ENCODE measurements at places on chromosomes 12 and 14. TPM values are rescaled to one million over a fixed set of nuclear protein-coding genes. Genes with fewer than 3 reads are reported as not detected.

TAS2R19 gene
- 0.88 TPM for total RNA-seq

DHH gene
- total RNA-seq, result not detected

AHNAK2 gene
- total RNA-seq, result 0.15 TPM

MIP gene
- total RNA-seq, result not detected

DNAJC22 gene
- 23.0 TPM for total RNA-seq

NANOG gene
- not detected for total RNA-seq

CCDC60 gene
- not detected for total RNA-seq

EFS gene
- total RNA-seq, result not detected

SLC10A1 gene
- total RNA-seq, result not detected

GRCh38 chr14:105857220-105857825, 330.9 kb downstream of the TMEM121 start:
- DNase-seq, result no peak

- DNase-seq, result no peak
These were observed 3.9 kb downstream of the MPHOSPH9 start for GRCh38 chr12:123229051-123229450.

DNA sequence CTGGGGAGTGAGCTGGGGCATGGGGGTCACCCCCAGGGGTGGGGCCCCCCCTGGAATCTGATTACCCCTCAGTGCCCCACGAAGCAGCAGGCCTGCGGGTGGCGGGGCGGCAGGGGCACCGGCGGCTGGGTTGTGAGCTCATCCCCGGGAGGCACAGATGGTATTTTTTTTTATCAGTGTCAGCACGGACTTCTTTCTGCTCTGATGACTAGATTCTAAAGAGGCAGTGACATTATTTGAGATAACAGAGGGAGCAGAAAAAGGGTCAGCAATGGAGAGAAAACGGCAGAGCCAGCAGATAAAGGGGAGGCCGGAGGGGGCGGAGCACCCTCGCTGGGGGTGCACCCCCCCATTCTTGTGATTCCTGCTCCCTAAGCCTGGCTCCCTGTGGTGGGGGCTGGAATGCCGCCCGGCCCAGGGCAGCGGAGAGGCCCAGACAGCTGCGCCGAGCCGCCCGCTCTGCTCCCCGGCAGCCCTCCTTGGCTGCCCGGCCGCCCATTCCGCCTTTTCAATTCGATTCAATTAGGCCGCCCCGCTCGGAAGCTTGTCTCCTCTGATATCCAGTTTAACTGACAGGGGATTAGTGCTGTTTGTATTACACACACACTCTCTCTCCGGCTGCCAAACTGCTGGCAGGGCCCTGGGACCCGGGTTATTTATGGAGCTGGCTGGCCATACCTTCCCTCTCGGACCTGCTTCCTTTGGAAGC, 32.9 kb downstream of the MVK start:
- peak; percentile 66 for DNase-seq

DNA sequence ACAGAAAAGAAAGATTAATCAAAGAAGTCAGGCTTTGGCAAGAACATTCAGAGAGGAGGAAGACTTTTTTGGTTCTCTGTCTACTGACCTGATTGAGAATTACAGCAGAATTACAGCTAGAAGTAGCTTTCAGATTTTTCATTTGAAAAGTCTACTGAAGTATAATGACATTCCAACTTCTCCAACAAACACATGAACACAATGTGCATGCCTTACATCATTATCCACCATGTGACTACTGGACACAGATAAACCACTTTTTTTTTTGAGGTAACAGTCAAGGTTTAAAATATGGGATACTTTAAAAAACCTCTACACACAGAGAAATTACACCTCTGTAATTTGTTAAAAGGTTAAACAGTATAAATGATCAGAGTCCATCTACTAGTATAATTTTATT, 12.3 kb downstream of the BTBD7 start:
- no peak for DNase-seq

GRCh38 chr12:130761537-130762318, 45.6 kb upstream of the RIMBP2 start:
- peak; percentile 54 for DNase-seq

- DNase-seq, result no peak
These were observed 46.6 kb upstream of the PAPOLA start for GRCh38 chr14:96455588-96455987.

DNA sequence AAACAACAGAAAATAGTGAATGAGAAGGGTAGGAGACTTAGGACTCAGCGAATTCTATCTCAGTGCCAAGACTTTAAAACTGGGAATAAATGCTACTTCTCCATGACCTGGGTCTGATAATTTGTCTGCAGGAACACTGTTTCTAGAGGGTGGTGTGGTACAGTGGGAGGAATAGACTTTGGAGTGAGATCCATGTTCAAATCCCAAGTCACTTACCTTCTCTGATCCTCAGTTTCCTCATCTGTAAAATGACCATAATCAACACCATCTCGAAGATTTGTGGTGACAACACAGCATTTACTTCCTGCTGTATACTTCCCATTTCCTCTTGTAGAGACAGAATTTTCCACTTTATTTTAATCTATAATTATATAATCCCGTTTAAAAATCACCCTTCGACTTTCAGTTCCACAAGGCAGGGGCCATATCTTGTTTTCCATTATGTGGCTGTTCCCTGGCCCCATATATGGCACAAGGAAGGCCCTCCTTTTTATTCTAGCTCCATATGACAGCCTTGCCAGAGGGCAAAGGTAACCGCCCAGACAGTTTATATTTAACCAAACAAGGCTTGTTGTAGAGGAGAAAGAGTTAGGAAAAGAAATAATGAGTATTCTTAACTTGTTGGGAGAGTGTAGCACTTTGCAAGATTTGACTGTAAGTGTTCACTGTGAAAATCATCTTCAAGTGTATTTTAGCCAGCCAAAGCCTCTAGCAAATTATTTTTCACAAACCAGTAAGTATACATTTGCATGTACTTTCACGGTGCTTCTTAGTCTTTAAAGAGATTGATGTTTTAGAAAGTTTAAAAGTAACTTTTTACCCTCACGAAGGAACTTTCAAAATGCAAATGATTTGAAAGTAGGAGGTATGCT, 243.1 kb downstream of the AKAP6 start:
- DNase-seq, result no peak

DNA sequence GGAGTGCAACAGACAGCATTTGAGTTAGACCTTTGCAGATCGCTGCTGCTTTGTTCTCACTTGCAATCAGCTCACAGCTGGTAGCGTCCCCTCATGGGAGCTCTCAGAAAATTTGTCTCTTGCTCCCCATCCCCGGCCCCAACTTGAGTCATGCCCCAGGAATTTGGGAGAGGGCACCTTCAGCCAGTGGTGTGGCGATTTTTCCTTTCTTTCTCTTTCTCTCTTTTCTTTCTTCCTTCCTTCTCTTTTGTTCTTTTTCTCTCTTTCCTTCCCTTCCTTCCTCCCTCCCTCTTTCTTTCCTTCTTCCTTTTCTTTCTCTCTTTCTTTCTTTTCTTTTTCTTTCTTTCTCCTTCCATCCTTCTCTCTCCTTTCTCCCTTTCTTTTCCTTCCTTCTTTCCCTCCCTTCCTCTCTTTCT, 34.2 kb upstream of the MAP1LC3B2 start:
- no peak for DNase-seq

GRCh38 chr12:58695263-58695662, 225.0 kb downstream of the LRIG3 start:
- no peak for DNase-seq

DNA sequence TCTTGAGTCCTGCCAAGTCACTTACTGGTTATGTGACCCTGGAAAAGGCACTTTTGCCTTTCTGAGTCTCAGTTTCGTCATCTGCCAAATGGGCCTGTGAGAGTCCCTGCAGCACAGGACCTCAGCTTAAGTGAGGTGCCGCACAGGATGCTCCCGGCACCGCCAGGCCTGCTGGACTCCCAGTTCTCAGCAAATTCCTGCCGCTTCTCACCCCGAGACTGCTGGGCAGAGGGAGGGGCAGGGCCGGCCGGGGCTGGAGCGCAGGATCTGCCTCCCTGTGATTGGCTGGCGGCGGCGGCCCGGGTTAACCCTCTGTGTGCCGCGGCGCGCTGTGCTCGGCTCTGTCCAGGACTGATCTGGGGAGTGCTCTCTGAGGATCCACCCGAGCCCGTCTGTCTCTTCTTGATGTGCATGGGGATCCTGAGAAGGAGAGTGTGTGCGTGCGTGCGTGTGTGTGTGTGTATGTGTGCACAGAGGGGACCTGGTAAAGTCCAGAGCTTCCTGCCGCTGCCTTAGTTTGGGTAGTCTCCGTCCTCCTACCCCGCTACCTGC, 8.6 kb downstream of the SETD1B start:
- DNase-seq, result no peak

DNA sequence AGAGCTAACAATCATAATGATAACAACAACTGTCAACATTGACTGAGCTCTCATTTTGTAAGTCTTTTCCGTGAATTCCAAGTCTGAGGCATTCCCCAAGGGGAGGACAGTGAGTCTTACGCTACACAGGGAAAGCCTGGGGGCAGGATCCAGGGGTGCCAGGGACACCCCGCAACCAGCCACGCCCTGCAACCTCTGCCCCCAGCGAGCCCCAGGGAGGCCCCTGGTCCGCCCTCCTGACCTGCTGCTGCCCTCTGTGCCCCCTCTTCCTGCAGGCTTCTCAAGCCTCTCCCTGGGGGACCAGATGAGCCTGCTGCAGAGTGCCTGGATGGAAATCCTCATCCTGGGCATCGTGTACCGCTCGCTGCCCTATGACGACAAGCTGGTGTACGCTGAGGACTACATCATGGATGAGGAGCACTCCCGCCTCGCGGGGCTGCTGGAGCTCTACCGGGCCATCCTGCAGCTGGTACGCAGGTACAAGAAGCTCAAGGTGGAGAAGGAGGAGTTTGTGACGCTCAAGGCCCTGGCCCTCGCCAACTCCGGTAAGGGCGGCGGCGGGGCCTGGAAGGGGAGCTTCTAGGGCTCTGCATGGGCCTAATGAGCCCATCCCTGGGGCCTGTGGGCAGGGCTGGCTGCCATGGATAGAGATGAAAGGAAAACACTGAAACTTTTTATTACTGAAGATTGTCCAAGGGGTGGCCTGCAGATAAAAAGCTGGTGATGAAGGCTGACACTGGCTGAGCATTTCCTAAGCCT, 115.4 kb downstream of the ESRRB start:
- no peak for DNase-seq

DNA sequence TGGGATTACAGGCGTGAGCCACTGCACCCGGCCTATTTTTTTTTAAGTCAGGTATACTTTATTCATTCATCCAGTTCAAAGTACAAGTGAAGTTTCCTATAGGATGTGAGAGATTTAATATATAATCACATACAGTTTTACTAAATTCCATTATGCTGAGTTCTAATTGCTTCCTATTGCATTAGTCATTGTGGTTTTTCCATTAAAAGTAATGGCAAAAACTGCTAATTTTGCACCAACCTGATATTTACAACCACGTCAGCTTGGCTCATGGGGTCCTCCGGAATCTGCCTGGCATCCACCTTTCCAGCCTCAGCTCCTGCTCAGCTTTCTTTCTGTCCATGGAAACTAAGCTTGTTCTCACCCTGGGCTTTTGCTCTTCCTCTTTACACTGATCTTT, 67.0 kb upstream of the CSRP2 start:
- no peak for DNase-seq

- DNase-seq, result no peak
These were observed 11.8 kb upstream of the CD27 start for GRCh38 chr12:6432991-6433390.

- DNase-seq, result no peak
These were observed 215.4 kb upstream of the RTL1 start for GRCh38 chr14:101118746-101119591.

DNA sequence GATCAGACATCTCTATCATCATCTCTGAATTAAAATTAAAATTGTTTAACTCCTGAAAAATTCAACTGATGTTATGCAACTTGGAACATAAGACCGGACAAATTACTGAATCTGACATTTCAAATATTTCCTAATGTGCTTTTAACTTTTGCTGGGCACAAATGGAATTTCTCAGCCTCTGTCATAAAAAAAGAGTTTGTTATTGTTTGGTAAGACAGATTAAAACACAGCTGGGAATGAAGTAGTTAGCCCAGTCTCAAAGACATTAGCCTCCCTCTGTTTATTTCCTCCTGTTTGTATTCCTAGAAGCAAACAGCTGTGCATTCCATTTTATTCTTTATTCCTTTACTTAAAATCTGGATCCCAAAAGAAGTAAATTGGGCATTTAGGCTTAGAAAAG, 29.4 kb downstream of the PLEKHA5 start:
- DNase-seq, result no peak
